ENCODE measurements at places on chromosomes 16 and 17.

DNA sequence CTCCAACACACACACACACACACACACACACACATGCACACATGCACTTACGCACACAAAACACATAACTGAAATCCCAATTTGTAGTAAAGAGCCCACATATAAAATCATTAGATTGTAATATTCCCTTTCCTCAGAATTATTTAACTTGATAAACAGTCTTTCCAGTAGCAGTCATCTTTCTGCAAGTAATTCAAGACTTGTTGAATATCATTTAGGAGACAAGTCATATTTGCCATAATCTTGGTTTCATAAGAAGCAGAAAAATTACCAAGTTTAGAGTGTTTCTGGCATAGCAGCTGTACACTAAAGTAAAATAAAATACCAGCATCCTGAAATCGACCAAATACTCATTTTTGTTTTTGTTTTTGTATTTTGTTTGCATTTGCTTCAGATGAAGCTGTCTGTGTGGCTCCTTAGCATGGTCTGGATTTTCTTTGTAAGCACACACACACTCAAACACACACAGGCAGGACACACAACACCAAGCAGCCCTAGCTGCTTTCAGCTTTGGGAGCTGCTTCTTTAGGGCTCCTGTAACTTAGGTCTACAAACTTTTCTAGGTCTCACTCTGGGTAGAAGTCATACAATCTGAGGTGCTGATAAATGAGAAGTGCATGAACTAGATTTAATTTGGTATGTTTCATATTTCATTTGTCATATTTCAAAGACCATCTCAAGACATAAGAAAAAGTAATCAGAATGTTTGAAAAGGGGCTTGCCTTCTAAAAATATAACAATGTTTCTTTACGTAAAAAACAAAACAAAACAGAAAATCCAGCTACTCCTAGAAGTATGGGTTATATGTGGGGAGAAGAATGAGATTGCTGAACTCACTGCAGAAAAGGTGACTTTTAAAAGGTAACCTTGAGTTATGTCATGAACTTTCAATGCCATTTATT is 3.0 kb downstream of the SALL1 start:
- no peak for DNase-seq

- no peak for DNase-seq
Observed at GRCh38 chr17:61955619-61956018, 27.8 kb upstream of the INTS2 start.

DNA sequence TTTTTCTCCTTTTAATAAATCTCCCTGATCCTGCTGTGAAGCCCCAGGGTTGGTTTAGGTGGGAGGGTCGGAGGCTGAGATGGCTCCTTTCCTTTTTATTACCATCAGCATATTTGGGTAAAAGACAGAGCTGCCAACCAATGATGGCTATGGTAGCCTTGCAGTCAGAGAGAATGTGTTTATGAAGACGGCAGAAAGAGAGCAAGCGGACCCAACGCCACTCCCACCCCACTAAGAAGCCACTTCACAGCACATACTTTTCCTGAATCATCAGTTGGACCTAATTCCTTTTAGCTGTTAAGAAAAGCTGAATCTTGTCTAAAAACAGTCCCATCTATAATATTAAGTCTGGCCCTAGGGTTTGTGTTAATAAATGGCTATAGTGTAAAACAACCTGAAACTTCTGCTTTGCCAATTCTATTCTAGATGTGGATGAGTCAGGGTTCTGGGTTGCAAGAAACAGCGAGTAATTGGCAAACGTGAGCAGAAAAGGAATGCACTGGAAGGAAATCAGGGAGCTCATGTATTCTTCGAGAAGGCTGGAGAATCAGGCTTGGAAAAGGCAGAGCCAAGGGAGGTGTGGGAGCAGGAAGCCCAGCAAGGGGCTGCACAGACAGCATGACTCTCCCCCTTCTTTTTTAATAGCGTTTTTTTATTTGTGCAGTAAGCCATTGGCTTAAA is 34.0 kb upstream of the PRKCA start:
- DNase-seq: no peak

- no peak for DNase-seq
Observed at GRCh38 chr17:65696739-65697394, 135.4 kb upstream of the AXIN2 start.

- DNase-seq: no peak
Observed at GRCh38 chr16:73413091-73413829, 365.3 kb upstream of the ZFHX3 start.

GRCh38 chr16:87839542-87840270 is 29.6 kb downstream of the SLC7A5 start:
- DNase-seq: no peak

- no peak for DNase-seq
Observed at GRCh38 chr16:84953190-84953746, 58.1 kb downstream of the ZDHHC7 start.

GRCh38 chr17:48647103-48647962 is 21.2 kb upstream of the HOXB9 start:
- no peak for DNase-seq

GRCh38 chr17:75277664-75278071 is 6.6 kb upstream of the MIF4GD start:
- DNase-seq: no peak

DNA sequence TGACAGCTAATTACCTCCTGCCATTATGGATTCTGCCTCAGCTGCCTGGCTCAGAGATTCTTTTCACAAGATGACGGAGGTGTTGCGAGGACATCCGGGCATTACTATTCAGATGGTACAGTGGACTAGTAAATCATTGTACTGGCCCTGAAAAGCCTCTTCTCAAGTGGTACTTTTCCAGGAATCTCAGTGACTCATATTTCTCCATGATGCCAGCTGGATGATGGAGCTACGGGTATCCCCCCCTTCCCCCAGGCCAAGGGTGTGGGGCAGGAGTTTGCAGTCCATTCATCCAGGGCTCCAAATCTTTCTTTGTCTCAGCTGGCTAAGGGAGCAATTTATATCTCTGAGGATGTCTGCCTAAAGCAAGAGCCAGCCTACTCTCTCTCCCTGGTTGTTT is 107.7 kb upstream of the GPR139 start:
- DNase-seq: no peak

DNA sequence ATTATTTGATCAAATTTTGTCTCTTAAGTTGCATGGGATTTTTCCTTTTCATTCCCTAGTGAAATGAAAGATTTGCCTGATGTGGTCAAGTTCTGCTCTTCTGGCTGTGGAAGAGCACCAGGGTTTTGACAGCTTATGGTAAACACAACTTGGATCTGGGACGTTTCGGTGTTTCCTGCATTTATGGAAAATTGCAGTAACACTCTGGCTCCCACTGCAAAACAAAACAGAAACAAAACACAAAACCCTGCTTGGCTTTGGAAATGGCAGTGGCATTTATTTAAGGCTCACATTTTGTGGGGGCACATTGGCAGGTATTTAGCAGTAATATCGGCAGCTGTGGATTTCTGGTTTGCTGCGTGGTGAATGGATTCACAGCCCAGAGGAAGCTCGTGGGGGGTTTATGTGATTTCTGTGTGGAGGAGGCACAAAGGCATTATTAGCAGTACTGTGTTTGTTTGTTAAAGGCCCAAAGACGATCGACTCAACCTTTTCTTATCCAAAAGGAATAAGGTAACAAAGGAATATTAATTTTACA is 377.8 kb downstream of the SNX29 start:
- DNase-seq: no peak

- no peak for DNase-seq
Observed at GRCh38 chr17:16937431-16937830, 34.5 kb downstream of the TNFRSF13B start.

Measured in effector CD8-positive, alpha-beta T cell (primary cell).